ENCODE measurements at places on chromosomes 5 and 9.

GRCh38 chr5:142644127-142644526 is 41.8 kb downstream of the FGF1 start:
- no peak for DNase-seq

DNA sequence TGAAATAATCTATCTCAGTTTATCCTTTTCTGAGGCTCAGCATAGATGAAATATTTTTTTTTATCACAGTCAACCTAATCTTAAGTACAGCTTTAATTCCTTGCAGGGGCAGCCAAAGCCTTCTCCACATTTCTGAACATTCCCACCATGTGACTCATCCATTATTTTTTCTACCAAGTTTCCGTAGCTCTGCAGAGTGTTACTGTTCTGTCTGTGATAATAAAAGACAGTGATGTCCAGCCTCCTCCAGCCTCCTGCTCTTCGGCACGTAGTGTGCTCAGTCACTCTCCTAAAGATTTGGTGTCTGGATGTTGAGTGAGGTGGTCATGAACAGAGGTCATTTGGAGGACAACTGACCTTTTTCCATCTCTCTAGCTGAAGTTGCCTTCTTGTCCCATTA is 338.1 kb upstream of the ADAMTS16 start:
- no peak for DNase-seq

DNA sequence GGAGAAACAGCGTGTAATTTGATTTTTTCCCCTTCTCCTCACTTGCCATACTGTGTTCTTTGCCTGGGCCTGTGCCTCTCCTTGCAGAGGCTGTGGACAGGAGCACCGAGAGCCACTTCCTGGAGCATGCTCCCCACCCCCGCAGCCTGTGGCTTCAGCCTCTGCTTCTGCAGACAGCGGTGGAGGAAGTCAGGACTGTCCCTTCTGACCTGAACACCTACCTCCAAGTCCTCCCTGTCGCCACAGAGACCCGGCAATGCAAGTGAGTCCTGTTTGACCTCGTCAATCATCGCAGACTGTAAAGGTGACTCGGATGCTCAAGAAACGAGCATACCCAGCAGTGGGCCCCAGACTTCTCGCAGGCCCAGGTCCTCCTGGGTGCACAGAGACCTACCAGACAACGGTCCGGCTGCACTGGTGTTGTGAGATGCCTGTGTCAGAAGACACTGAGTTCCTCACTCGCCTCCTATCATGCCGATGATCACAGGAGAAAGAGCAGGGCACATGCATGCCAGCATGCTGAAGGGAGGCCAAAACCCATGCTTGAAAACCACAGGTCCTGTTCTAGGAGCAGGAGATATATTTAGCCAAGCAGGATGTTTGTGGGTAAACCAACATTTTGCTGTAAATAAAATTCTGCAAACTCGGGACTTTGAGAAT is 198.8 kb downstream of the AUH start:
- no peak for DNase-seq

DNA sequence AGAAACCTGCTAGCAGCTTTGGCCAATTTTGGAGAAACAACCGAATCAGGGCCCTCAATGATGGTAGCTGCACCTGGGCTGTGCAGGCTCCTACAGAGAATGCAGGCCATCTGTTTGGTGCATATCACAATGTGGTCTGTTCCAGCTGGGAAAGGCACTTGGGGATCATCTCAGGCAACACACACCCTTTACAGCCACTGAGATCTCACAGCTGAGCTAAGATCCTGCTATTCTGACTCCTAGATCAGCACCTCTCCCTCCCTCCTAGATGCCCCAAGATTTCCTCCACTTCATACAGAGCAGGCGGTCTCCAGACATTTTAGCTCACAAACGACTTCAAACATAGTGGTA is 100.7 kb downstream of the SH3TC2 start:
- no peak for DNase-seq

GRCh38 chr9:133059623-133060022 is 2.2 kb upstream of the CEL start:
- no peak for DNase-seq

DNA sequence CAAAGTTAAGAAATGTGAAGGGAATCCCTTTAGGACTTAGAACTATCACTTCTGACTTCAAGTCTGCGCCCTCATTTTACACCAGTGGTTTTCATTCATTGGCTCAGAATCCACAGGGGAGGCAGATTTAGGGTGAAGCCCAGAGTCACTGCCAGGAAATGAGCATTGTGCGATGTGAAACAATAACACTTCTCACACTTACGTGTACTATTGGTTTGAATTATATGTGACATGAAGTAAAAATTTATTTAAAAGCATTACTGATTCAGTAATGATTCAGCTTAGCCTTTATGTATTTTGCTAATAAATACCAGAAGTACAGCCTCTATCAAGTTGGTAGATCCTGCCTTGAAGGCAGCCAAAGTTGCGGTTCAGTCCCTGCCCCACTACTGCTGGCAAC is 98.6 kb downstream of the PAM start:
- no peak for DNase-seq

GRCh38 chr5:95664204-95664786 is 17.7 kb downstream of the RFESD start:
- no peak for DNase-seq

DNA sequence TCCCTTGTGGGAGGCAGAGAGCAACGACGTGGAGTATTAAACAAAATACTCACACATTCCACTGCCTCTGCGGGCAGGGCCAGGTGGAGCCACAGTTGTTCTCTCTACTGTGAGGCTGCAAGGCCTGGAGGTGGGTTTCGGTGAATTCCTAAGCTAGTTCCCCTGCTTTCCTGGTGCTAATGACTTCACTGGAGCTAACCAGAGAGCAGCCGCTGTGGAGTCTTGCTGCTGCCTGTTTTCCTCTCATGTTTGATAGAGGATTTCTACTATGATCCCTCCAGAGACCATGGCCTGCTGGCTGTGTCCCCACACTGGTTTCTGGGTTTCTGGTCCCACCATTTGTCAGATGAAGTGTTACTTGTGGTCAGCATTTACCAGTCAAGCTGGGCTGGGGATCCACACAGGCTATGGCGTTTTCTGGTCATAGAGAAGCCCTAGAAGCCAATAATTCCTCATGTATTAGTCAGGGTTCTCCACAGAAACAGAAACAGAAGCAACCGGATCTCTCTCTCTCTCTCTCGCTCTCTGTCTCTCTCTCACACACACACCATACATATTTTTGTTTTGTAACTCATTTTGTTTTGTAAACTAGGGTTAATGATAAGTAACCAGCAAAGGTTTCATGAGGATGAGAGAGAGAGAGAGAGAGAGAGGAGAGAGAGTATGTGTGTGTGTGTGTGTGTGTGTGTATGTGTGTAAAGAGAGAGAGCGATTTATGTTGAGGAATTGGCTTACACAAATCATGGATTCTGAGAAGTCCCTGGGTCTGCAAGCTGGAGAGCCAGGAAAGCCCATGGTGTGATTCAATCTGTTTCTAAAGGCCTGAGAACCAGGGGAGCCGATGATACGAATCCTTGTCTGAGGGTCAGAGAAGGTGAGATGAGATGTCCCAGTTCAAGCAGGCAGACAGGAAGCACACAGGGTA is 403.0 kb downstream of the GADD45G start:
- DNase-seq = no peak

DNA sequence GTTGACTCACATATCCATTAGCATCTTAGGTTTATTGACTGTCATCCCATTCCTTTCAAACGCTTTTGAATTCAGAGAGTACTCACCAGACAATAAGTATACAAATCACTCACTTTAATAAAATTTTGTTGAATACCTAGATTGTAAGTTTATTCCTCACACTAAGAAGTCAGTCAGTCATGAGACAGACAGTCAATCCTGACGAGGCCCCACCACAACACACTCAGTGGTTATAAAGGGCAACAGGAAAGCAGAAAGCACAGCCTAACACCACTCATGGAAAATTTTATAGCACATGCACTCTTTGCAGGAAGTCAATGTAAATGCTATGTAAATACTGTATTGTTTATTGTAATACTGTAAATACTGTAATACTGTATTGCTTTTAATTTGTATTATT is 176.3 kb upstream of the PTGER4 start:
- DNase-seq = no peak

GRCh38 chr9:98280162-98280561 is 24.7 kb upstream of the TBC1D2 start:
- no peak for DNase-seq

DNA sequence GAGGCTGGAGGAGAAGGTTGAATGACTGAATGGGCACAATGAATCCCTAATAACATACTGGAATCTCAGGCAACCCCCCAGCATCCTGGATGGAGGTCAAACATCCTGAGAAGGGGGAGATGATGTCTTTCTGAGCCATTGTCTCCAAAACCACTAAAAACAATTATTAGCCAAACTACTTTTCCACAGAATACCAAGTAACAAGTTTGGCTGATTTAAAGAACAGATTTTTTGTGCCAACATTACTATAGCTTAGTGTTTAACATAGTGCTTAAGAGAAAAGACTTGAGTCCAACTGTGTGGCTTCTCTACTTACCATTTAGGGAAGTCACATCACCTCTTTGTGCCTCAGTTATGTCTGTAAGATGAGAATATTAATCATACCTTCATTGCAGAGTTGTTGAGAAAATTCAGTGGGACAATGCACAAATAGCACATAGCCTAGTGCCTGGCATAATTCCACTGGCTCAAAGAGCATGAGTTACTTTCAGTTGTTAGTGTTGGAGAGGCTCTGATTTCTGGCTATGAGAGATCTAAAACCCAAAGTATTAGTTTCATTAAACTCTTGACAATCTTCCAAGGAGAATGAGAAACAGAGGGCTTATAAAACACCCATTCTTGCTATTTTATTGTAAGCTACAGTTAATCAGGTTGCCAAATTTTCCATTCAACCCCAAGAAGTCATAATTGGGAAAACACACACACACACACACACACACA is 111.3 kb upstream of the NR3C1 start:
- DNase-seq = no peak

- DNase-seq = no peak
Measured at GRCh38 chr9:33750839-33751339, 44.5 kb upstream of the PRSS3 start.

GRCh38 chr5:163635631-163636030 is 130.2 kb downstream of the MAT2B start:
- DNase-seq = no peak

- DNase-seq = no peak
Measured at GRCh38 chr9:128421482-128421996, 882 bp downstream of the CERCAM start.

- DNase-seq = no peak
Measured at GRCh38 chr9:109381011-109381729, 60.3 kb upstream of the EPB41L4B start.

GRCh38 chr5:103605277-103605676 is 42.7 kb upstream of the NUDT12 start:
- no peak for DNase-seq

DNA sequence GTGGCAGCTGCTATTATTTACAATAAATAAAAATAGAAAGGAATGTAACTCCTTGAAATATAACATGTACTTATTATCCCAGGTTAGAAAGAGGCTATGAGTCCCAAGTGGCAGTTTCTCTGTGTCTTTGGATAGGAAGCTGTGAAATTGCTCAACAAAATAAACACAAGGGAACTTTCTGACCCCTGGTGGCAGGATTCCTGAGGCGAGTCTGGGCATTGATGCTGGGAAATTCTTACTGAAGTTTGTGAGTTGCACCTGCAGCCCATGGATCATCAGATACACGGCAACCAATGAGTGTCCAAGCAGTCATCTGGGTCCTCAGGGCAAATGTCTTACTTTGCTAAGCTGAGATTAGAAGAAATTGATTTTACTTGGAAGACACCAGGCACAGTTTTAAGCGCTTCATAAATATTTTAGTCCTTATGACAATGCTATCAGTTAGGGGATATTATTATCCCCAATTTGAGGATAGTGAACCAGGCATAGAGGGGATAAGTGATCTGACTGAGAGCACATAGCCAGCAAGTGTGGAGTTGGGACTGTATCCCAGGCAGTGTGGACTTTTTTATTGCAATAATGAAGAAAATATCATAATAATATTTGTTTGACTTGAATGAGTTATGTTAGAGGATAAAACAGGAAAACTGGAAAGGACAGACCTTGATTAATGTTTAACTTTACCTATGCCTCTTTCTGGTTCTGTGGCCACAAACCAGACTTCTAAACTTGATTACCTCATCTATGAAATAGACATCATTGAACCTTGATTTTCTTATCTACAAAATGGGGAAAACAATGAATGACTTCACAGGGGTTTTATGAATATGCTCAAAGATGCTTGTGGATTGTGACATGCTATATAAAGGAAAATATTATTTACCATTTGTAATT is 265.5 kb upstream of the ADAMTSL1 start:
- DNase-seq = no peak

GRCh38 chr9:126894052-126894603 is 20.5 kb upstream of the RALGPS1 start:
- DNase-seq = no peak

DNA sequence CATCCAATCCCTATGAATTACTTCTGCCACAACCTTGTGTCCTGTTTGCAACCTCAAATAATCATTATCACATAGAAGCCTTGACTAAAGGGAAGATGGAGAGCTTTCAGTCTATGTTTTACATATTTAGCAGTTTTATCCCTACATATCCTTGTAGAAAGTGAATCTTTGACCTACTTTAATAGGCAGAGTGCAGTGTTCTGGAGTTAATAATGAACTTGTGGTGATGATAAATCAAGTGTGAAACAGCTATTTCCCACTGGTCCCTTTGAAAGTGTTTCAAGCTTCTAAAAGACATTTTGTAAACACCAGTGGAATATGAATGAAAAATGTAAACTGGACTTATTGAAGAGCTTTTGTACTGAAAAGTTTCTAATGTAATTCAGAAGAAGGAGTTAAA is 406.7 kb downstream of the GABRG2 start:
- DNase-seq = no peak

DNA sequence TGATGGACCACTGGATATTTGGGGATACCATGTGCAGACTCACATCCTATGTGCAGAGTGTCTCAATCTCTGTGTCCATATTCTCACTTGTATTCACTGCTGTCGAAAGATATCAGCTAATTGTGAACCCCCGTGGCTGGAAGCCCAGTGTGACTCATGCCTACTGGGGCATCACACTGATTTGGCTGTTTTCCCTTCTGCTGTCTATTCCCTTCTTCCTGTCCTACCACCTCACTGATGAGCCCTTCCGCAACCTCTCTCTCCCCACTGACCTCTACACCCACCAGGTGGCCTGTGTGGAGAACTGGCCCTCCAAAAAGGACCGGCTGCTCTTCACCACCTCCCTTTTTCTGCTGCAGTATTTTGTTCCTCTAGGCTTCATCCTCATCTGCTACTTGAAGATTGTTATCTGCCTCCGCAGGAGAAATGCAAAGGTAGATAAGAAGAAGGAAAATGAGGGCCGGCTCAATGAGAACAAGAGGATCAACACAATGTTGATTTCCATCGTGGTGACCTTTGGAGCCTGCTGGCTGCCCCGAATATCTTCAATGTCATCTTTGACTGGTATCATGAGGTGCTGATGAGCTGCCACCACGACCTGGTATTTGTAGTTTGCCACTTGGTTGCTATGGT is 54.5 kb upstream of the HNRNPA0 start:
- no peak for DNase-seq

GRCh38 chr5:179416114-179416822 is 71.0 kb upstream of the ADAMTS2 start:
- no peak for DNase-seq

Measured in NCI-H1417 treated with DMSO at 0.1 percent for 48 hours (cell line).